ENCODE measurements at places on chromosomes 7 and 10.

DNA sequence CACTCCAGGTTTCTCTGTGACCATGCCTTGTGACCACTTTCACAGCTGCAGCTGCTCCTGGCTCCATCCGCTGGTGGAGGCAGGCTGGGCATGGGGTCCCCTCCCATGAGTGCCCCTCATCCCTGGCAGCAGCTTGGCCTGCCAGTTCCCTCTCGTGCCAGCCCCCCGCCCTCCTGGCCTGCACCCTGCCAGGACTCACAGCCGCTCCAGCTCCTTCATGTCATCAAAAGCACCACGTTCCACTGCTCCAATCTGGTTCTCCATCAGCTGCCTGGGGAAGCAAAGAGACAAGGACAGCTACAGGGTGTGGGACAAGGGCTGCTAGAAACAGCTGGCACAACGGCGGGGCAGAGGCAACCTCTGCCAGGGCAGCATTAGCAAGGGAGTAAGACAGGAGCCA, 22.6 kb downstream of the SLIT1 start:
- DNase-seq: no peak

DNA sequence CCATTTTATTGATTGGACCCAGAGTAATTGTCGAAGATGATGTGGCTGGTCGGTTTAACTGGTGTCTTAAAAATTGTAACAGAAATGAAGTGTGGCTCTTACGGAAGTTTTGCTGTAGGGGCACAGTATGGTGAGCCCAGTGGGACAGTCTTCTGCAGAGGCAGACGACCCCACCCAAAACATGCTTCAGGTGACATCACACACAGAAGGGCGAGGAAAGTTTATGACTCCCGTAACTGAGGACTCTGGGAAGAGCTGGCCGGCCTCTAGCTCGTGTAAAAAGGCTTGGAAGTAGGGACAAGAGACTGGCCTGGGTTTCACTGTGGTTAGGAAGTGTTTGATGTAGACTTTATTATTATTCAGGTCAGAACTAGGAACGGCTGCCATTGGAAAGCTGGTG, 73.3 kb downstream of the HTR5A start:
- DNase-seq: no peak

GRCh38 chr7:131110297-131111080, 217.2 kb upstream of the MKLN1 start:
- DNase-seq: no peak

DNA sequence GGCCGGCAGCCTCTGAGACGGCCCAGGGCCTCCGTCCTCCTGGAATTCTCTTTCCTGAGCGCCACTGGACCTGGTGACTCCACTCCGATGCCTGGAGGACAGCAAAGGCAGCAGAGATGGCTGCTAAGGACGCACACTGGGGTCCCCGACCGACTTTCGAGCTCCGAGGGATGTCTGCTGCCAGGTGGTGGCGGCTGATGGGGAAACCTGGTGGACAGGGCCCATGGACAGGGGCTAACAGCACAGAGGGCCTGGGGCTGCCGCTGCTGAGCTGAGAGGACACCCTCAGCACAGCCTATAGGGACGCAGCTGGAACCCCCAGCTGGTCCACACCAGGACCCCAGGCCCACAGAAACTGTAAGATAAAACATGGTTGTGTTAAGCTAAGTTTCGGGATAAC, 366.3 kb downstream of the DNAJB6 start:
- no peak for DNase-seq

DNA sequence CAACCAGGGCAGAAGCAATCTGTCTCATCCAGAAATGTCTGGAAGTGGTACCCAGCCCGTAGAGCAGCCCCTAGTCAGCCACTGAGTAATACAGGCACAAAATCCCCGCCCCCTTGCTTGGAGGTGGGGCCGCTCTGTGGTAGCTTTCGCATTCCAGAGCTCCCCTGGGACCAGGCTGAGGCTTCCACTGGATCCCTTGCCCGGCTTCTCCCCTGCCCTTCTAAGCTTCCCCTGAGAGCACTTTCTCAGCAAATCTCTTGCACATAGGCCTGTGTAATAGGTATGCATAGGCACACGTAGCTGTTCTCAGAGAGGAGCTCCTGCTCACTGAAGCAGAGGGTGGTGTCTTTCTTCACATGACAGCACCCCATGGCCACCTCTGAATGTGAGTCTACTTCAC, 144.2 kb downstream of the BMS1 start:
- DNase-seq: no peak

GRCh38 chr7:107697321-107698049, 36.9 kb downstream of the SLC26A4 start:
- DNase-seq: no peak

- DNase-seq: no peak
These were observed 3.2 kb downstream of the TES start for GRCh38 chr7:116213361-116214130.

DNA sequence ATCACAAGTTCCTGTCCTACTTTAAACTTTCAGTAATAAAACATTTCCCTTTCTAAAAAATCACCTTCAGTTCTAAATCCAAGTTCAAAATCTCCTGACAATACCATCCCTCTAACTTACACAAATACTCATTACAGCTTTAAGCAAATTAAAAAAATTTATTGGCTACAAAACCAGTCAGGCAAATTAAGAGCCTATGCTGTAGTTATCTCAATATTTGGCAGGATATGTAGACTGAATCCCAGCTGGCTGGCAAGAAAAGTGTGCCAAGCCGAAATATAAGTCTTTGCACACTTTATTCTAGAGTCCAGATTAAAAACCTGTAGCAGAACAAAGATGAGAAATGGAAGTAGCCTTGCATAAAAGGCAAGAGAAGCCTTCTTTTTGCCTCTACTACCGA, 9.5 kb downstream of the WAPL start:
- DNase-seq: no peak

GRCh38 chr10:119541459-119542356, 811 bp downstream of the RGS10 start:
- DNase-seq: no peak

- DNase-seq: no peak
These were observed 668.2 kb downstream of the KCNMA1 start for GRCh38 chr10:76969366-76969948.

GRCh38 chr10:86066696-86067095, 299.9 kb downstream of the GRID1 start:
- no peak for DNase-seq

- no peak for DNase-seq
These were observed 23.3 kb downstream of the ADCY1 start for GRCh38 chr7:45597286-45597984.

- DNase-seq: peak; percentile 56
These were observed 46.6 kb downstream of the HERPUD2 start for GRCh38 chr7:35648367-35648766.

DNA sequence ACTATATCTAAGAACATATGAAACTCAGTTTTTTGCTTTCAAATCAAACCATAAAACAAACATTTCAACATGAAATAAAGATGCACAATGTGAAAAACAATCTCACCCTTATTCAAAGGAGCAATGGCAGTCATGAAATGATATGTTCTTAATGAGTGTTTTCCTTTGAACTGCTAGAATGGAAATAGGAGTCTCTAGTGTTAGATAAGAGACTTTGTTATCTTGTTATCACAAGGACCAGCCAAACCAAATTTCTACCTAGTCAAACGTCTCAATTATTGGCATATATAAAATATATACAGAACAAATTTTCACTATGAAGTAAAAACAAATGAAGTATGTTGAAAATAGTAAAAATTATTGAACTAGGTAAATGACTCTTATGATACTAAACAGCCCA, 1.2 kb downstream of the VPS41 start:
- no peak for DNase-seq

GRCh38 chr7:38502289-38502688, 128.9 kb downstream of the AMPH start:
- DNase-seq: no peak

- no peak for DNase-seq
These were observed 28.6 kb downstream of the REEP3 start for GRCh38 chr10:63549810-63550209.

DNA sequence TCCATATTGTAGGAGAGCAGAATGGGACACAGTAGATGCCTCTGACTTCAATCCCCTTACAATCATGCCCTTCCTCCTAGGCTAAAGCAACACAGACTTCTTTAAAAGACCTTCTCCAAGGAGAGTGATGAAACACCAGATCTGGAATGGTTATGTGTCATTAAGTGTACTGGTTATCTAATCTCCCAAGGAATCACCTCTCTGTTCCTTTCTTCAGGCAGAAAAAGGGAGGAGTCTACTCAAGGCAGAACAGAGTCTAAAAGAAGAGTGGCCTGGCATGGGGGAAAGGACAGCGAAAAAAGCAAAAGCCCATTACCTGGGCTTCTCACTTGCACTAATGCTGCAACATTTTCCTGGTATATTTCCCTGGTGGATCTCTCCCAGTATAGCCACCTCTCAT, 2.9 kb downstream of the ELMO1 start:
- DNase-seq: no peak

DNA sequence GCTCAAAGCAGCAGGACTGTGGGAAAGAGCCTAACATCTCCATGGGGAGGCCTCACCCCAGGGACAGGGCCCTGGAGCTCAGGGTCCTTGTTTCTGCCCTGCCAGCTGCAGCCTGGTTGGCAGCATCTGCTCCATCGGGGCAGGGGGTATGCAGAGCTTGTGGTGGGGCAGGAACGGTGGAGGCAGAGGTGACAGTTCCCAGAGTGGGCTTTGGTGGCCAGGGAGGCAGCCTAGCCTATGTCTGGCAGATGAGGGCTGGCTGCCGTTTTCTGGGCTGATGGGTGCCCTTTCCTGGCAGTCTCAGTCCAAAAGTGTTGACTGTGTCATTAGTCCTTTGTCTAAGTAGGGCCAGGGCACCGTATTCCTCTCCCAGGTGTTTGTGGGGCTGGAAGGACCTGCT, 12.2 kb upstream of the AHCYL2 start:
- no peak for DNase-seq

GRCh38 chr7:99562832-99563231, 4.4 kb downstream of the ZNF655 start:
- no peak for DNase-seq

DNA sequence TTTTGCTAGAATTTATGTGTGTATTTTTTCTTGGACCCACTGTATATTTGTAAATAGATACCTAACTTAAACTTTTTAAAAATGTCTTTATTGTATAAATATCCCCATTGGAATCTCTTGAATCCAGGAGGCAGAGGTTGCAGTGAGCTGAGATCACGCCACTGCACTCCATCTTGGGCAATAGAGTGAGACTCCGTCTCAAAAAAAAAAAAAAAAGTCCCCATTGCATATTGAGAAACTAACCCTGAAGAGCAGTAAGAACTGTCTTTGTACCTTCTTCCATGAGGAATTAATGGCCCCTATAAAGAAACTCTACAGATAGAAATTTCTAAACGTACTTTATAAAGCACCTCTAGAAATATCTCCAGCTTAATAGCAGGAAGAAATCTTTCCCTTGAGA, 504.0 kb downstream of the SORCS1 start:
- DNase-seq: no peak

GRCh38 chr10:110446954-110447608, 50.6 kb upstream of the DUSP5 start:
- DNase-seq: no peak

GRCh38 chr7:102836191-102836919, 76.4 kb upstream of the LRRC17 start:
- no peak for DNase-seq

GRCh38 chr7:138245682-138246081, 169.4 kb downstream of the AKR1D1 start:
- no peak for DNase-seq

DNA sequence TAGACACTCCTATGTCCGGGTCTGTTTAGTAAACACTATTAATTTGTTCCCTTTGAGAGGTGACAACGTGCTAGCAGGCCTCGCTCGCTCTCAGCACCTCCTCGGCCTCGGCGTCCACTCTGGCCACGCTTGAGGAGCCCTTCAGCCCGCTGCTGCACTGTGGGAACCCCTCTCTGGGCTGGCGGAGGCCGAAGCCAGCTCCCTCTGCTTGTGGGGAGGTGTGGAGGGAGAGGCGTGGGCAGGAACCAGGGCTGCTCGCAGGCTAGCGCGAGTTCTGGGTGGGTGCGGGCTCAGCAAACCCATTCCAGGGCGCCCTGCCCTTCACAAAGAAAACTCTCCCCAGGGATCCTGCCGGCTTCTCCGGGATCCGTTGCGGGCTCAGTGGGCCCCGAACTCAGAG, 144.4 kb upstream of the CDCA7L start:
- no peak for DNase-seq

DNA sequence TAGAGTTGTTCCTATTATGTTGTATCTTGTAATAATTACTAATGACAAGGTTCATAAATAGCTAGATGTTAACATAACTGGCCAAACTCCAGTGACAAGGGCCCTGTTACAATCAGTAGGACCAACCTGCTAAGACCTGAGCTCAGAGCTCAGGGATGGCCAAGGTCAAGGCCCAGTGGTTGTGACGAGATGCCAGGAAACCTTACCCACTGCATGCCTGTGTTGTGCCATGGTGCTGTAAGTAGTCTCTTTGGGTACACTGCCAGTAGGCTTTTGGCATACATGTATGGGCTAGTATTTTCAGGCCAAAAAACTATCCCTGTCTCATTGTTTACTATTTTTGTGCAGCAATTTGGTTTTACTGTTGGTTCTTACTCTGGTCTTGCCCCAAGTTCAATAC, 7.9 kb upstream of the IDI2 start:
- no peak for DNase-seq

DNA sequence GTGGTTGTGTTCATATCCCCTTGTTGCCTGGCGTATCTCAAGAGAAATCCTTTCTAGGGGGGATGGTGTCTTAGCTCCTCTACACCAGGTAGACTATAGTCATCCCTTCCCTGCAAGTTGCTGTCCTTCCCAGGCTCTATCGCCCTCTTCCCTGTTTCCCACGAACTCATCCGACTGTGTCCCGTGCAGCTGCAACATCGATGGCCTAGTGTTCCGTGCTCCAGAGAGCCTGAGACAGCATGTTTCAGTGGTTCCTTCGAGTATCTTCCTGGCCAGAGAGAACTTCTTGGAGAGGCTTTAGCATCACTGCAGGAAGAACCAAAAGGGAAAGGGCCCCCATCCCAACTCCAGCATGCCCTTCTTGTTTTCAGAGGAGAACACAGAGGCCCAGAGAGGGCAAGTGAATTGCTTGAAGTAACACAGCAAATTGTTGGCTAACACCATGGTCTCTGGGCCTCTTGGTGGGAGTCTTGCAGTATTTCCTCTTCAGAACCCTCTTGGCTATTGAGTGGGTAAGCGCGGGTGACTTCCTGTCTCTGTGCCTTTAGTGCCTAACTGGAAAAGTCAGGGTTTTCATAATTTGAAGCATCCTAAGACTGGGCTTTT, 162.9 kb downstream of the RGS10 start:
- DNase-seq: no peak

- no peak for DNase-seq
These were observed 115.2 kb upstream of the PCGF5 start for GRCh38 chr10:91105269-91105668.

DNA sequence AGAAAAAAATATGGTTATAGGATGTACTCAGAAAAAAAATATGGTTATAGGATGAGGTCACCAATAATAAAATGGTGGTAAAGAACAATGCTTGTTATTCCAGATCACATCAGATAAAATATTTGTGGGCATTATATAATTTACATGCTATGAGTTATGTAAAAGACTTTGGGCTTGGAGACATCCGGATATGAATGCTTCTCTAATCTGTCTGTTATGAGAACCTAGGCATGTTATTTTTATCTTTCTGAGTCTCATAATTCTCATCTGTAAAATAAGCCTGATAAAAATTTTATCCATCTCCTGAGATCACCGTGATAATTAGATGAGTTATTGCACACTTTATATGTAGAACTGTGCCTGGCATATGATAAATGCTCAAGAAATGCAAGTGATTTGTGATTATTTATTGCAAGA, 37.8 kb downstream of the DKK1 start:
- DNase-seq: no peak
